ENCODE measurements at places on chromosomes 7 and 10.

- no peak for DNase-seq
Measured at GRCh38 chr7:80830010-80830409, 88.8 kb downstream of the SEMA3C start.

- no peak for DNase-seq
Measured at GRCh38 chr7:18295781-18296423, 199.6 kb upstream of the HDAC9 start.

DNA sequence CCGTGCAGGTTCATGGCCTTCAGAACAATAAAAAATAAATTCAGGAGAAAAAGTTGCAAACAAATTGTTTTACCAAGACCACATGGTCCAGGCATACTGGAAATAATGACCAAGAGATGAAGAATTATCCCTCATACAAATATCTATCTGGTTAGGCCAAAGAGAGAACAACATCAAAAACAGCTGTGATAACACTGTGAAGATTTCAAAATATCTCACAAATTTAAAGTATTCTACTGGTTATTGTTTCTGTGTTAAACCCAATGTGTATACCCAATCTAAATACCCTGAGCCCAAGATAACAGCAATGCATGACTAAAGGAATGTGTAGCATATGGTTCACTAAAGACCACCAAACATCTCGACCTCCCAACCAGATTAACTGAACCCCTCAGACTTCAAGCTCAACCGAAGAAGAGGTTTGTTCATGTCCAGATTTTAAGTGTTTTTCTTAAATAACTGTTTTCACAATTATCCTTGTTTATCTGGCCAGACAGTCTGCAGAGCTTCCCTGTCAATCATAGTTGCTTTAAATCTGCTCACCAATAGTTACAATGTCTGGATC is 10.9 kb downstream of the OR9A2 start:
- no peak for DNase-seq

- no peak for DNase-seq
Measured at GRCh38 chr10:122375679-122376160, 1.2 kb downstream of the PLEKHA1 start.

DNA sequence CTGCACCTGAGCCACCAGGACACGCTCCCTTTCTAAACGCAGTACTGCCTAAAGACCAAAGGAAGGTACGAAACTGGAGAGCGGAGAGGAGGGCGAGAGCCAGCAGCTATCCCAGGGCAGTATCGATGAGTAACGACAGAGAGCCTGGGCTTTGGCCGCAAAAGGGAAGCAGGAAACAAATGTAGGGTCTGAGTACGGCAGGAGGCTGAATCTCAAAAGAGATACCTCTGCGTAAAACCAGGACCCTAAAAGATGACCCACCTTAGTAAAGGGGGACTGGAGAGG is 20.4 kb downstream of the PARP12 start:
- DNase-seq, result no peak

- DNase-seq, result no peak
Measured at GRCh38 chr10:29862923-29863614, 196.3 kb downstream of the JCAD start.

Data from COR-L47 (cell line).